ENCODE measurements at places on chromosomes 7 and 10. TPM values are rescaled to one million over a fixed set of nuclear protein-coding genes. Genes with fewer than 3 reads are reported as not detected.

The CLDN4 gene
- 4.2 TPM for total RNA-seq

The LRRC18 gene
- not detected for total RNA-seq

The FRMPD2 gene
- total RNA-seq: not detected

The AUTS2 gene
- total RNA-seq: 5.1 TPM

The CRCP gene
- total RNA-seq: 28.3 TPM

The FAM25G gene
- 1.1 TPM for total RNA-seq

The BHLHA15 gene
- 0.45 TPM for total RNA-seq

The IFIT1B gene
- not detected for total RNA-seq

The SFTPA1 gene
- not detected for total RNA-seq

The PKD2L1 gene
- 0.07 TPM for total RNA-seq
